ENCODE measurements at places on chromosomes 12 and 14. TPM values are rescaled to one million over a fixed set of nuclear protein-coding genes. Genes with fewer than 3 reads are reported as not detected.

C12orf50 gene
- not detected for total RNA-seq

MGP gene
- 366 TPM for total RNA-seq

CHPT1 gene
- 119 TPM for total RNA-seq

KIF5A gene
- total RNA-seq, result 0.17 TPM

PRR4 gene
- total RNA-seq, result not detected

EML5 gene
- total RNA-seq, result 1.1 TPM

TBX5 gene
- total RNA-seq, result 5.3 TPM

GPR68 gene
- 2.2 TPM for total RNA-seq

LRRIQ1 gene
- not detected for total RNA-seq

FBXO21 gene
- total RNA-seq, result 29.7 TPM

TAS2R31 gene
- 6.4 TPM for total RNA-seq

OR10P1 gene
- not detected for total RNA-seq
